ENCODE measurements at places on chromosomes 13 and 19.

- no peak for DNase-seq
Observed at GRCh38 chr19:18586306-18586705, 2.3 kb upstream of the REX1BD start.

DNA sequence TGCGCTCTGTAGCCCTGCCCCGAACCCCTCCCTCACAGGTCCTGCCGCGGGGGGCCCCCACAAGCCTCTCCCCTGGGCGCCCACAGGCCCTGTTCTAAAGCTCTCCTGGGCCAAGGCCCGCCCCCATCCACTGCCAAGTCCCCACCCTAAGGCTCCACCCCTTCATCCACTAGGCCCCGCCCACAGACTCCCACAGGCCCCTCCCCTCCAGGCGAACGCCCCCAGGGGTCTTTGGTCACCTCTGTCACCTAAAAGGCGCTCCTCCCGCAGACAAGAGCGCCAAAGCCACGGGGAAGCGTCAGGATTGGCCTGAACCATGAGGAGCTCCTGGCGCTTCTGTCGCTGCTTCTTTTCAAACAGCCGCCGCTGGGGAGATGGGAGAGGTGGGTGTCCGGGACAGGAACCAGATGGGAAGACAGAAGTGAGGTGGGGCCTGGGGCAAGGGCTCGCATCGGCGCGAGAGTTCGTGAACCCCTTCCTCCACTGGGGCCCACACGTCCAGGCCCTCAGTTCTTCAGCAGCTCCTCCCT lies 2.3 kb downstream of the TULP2 start:
- peak; percentile 63 for DNase-seq

- DNase-seq = no peak
Observed at GRCh38 chr13:19766591-19766990, 16.2 kb downstream of the PSPC1 start.

GRCh38 chr19:16380943-16381755 lies 56.5 kb downstream of the KLF2 start:
- DNase-seq = no peak

GRCh38 chr13:22903301-22903700 lies 277.5 kb upstream of the SGCG start:
- no peak for DNase-seq

GRCh38 chr13:62294244-62294643 lies 878.6 kb upstream of the PCDH20 start:
- no peak for DNase-seq

GRCh38 chr19:45254044-45254531 lies 3.0 kb downstream of the MARK4 start:
- DNase-seq = peak; percentile 10

DNA sequence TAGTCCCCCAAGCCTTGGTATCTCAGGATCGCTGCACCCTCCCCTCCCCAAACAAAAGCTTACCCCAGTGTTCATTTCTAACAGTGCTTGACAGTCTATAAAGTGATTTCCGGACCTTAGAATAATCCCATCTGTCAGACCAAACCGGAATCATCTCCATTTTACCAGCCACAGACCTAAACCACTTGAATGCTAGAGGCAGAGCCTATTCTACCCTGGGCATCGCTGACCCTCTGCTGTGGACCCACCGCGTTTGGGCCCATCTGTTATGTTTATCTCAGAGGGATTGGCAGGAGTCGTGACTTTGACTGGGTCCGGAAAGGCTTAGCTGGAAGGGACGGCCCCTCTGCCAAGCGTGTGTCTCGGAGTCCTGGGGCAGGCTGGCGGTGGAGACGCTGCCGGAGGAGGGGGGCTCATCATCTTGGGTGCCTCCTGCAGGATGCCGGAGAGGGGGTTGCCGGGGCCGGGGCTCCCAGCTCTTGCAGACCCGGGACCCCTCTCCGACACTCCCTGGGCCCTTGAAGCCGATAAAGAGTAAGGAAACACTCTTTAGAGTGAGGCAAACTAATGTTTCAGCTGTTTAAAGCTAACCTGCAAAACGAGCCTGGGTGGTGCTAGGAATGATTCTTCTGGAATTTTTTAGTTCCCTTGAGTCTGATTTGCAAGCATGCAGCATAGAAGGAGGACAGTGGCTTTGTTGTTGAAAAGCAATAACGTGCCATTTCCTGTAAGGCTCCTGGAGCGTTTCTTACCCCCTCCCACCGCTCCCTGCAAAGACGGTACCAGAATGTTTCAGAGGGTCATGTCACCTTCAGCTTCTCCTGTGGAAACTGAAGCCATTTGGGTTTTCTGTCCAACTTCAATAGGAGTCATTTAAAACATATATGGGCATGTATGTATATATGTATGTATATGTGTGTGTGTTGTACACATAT lies 1.3 kb downstream of the SLC25A42 start:
- no peak for DNase-seq

DNA sequence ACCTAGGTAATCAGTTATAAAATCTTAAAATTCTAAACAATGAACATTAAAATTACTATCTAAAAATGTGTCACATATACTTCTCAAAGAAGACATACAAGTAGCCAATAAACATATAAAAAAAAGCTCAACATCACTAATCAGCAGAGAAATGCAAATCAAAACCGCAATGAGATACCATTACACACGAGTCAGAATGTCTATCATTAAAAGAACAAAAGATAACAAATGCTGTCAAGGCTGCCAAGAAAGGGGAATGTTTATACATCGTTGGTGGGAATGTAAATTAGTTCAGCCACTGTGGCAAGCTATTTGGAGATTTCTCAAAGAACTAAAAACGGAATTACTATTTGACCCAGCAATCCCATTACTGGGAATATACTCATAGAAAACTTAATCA lies 310.3 kb upstream of the EDNRB start:
- no peak for DNase-seq

GRCh38 chr19:35416331-35416730 lies 31.7 kb upstream of the FFAR2 start:
- DNase-seq = no peak

- DNase-seq = peak; percentile 89
Observed at GRCh38 chr13:24618011-24618955, 61.9 kb upstream of the ATP12A start.

GRCh38 chr13:30100226-30100625 lies 207.1 kb downstream of the KATNAL1 start:
- no peak for DNase-seq

GRCh38 chr19:51354742-51355148 lies 11.4 kb downstream of the ETFB start:
- DNase-seq = peak; percentile 75

DNA sequence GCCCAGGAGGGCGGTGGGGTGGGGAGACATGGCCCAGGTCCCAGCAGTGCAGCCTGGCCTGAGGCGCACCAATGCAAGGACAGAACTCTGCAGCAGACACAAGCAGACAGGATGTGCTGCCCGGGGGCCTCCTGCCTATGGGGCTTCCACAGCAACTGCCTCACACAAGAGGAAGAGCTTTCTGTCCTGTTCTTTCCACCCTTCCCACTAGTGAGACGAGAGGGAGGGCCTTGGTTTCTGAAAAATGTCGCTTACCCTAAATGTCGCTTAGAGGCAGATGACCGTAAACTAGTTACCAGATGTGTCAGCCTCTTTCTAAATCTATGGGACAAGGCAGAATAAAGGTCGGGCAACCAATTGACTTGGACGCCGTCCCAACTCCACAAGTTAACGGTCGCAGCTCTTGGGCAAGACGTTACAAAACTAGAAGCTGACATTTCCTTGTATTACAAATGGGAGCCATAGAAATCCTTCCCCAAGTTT lies at the start of gene LAIR1:
LAIR1 (minus strand) TSS at position 157 of the 483 bp plus-strand sequence; CDS start at position 30, 127 bp downstream.
- DNase-seq = peak; percentile 58

DNA sequence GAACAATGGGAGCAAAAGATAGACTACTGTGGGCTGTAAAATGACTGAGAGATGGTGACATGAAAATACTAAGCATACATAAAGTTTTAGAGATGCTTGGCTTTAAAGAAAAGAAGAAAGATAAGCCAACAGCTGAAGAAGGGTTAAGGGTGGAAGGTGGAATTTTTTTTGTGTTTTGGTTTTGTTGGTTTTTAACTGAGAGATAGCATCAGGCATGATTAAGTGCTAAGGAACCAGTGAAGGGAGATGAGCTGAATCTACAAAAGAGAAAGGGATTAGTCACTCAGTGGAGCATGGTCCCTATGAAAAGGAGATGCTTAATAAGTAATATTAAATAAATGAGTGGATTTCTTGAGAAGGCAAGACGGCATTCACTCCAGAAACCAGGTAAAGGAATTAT lies 12.5 kb upstream of the TBC1D4 start:
- no peak for DNase-seq

GRCh38 chr19:6519289-6519688 lies 11.5 kb upstream of the TNFSF9 start:
- DNase-seq = no peak

GRCh38 chr19:3125900-3126524 lies 9.8 kb upstream of the GNA15 start:
- DNase-seq = peak; percentile 66

DNA sequence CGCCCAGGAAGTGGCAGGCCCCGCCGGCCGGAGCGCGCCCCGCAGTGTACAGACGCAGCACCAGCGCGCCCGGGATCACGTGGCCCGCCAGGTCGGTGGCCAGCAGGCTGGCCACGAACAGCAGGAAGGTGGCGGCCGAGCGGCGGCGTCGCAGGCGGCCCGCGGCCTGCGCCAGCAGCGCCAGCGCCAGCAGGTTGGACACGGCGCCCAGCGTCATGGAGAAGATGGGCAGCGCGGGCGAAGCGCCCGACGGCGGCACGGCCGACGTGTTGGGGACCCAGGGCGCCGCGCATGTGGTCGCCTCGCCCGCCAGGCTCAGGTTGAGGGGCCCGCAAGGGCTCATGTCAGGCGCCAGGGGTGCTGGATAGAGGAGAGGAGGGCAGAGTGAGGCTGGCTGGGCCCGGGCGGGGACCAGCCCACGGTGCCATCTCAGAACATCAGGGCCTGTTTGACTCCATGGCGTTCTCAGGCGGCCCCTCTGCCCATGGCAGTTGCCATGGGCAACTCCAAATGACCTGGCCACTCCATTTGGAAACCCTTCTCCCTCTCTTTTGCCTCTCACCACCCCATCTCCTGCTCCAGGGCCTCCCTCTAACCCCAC lies 1.1 kb downstream of the PTGER1 start:
- no peak for DNase-seq

GRCh38 chr19:33676999-33677665 lies 55.4 kb downstream of the CHST8 start:
- DNase-seq = no peak

- DNase-seq = no peak
Observed at GRCh38 chr13:81540777-81541176, 1199.9 kb upstream of the SPRY2 start.

DNA sequence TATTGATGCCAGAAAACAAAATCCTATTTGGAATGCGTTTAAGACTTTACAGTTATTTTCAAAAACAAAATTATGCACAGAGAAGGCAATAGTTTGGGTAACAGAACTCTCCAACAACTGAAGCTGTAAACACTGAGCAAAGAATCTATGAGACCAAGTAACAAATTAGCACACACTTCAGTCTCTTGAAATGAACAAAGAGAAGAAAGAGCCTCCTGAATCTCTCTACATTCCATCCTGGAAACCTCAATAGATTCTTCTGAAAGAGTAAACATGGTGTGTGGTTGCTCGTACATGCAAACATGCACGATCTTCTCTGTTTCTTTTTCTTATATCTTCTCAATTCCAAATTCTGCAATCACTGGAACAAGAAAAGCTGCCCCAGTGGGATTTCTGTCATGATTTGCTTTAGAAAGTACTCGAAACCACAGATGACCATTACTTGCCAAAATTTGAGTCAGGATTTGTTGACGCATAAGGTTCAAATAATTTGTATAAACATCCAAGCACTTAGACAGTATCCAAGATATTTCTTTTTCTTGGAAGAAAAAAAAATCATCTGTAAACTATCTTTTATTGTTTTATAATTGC lies 137.9 kb upstream of the DACH1 start:
- no peak for DNase-seq

- no peak for DNase-seq
Observed at GRCh38 chr19:38661136-38661535, 13.7 kb downstream of the ACTN4 start.

DNA sequence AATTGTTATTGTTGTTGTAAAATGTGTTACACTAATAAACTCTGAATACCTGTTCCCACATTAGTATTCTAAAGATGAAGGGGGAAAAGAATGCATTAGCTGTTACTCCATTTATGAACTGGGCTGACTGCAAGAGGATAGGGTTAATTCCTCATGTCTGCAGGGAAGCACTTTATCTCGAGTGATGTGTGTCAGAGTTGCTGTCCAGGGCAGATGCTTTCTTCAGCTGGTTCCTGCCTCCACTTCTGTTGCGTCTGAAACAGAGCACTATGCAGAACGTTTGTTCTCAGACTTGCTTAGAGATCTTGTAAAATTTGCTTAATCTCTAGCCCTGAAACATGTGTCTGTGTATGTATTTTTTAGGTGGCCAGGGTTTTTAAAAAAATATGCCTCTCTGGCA lies 318.8 kb downstream of the SPRY2 start:
- DNase-seq = no peak

GRCh38 chr13:109100705-109101304 lies 471.4 kb downstream of the MYO16 start:
- DNase-seq = no peak

DNA sequence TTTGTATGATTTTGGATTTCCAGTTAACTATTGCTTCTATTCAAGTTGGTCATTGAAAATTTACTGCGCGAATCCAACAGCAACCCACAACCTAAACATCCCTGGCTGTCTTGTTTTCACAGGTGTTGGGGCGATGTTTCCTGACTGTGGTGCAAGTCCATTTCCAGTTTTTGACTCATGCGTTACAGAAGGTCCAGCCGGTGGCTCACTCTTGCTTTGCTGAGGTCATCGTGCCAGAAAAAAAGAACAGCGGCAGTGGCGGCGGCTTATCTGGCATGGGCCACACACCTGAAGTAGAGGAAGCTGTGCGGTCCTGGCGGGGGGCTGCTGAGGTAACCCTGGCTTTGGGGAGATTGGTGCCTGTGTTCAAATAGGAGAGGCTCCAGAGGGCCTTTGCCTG lies 45.2 kb upstream of the GPI start:
- DNase-seq = no peak

DNA sequence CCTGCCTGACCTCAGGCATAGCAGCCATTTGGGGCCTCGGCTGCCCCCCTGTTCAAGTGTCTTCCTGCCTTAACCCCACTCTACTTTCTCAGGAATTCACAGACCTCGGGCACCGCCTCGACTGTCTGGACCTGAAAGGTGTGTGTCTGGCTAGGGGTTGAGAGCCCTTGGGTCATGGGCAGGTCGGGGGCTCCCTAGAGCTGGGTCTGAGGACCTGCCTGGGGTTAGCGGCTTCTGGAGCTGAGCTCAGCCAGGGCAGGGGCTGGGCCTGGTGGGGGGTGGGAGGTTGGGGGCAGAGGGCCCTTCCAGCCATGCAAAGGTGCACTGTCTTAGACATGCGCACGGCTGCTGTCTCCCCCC lies 20.7 kb downstream of the NKPD1 start:
- no peak for DNase-seq

- no peak for DNase-seq
Observed at GRCh38 chr13:112066624-112067004, 335 bp upstream of the SOX1 start.

- DNase-seq = no peak
Observed at GRCh38 chr13:113142876-113143275, 15.6 kb upstream of the PROZ start.
